ENCODE measurements at places on chromosomes 12 and 14. TPM values are rescaled to one million over a fixed set of nuclear protein-coding genes. Genes with fewer than 3 reads are reported as not detected.

DNA sequence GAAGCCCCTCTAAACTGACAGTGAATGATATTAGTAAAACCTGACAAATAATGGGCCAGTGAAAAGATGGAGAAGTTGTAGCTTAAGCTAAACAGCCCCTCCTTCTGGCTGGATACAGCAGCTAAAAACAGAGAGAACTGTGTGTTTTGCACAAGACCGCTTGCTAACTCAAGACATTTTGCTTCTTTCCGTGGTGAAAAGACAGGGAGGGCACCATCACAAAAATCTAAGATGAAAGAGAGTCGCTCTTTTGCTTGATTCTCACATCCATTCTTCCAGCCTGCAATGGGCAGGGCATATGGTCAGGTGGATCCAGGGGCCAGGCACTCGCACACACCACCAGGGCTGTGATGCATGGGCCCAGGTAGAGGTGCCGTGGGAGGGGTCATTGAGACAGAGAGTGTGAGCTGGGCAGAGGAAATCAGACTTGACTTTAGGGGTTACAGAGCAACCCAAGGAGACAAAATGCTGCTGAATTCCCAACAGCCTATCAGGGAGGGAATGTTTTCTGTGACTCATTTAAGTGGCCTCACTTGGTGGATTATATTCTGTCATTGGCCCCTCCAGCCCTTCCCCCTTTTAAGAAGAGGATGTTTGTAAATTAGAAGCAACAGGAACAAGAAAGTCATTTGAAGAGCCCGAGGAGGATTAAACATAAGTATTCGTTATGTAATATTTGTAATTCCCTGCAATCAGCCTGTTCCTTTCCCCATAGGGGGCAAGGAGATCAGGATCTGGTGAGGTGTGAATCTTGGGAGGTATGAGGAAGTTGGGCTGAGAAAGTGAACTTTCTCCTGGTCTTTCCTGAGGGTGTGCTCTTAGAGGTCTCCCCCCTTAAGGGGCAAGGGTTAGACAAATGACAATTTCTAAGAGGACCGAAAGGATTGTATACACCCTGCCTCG, 12.3 kb downstream of the EMP1 start:
- no peak overlapping the region for H3K4me3 ChIP-seq
- H3K36me3 ChIP-seq = no peaks in the 10 kb centered on the region
- H3K4me1 ChIP-seq = no peaks in the 10 kb centered on the region
- no peak overlapping the region for H3K27ac ChIP-seq

The KCNK10 gene
- not detected for total RNA-seq

The TSPAN8 gene
- 0.30 TPM for total RNA-seq

DNA sequence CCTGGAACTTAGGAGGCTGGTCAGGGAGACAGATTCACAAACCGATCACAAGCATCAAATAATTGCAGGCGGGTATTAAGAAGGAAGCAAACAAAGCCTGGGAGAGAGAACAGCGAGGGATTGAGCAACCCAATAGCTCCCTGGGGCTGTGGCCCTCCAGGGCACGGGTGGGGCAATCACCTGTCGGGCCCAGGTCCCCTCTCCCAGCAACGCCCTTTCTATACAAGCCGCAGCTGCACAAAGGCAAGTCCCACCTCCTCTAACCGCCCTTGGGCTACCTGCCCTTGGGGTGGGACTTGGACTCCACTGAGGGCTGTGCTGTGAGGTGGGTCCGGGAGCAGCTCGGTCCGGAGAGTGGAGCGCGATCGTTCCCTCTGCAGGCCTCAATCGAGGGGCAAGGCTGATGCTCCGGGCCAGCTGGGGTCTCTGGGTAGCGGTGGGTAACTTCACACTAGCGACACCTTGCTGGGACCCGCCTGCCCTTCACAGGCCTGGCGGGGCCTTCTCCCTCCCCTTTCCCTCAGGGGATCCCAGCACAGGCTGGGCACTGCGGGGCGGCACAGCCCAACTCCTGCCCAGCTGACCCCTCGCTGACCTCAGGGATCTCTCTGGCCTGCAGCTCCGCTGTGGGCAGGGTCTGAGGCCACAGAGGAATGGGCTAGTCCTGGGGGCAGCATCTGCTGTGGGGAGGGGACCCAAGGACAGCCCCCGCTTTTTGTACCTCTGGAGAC, 8.0 kb downstream of the PHB2 start:
- H3K36me3 ChIP-seq = peaks cover 54% of the 10 kb centered on the region
- H3K27me3 ChIP-seq = no peaks in the 10 kb centered on the region
- no peak overlapping the region for H3K4me3 ChIP-seq
- peaks cover 79% of the 10 kb centered on the region for H3K4me1 ChIP-seq
- H3K27ac ChIP-seq = peak overlapping the region; percentile 97

- no peaks in the 10 kb centered on the region for H3K4me1 ChIP-seq
- peaks cover 6% of the 10 kb centered on the region for H3K27me3 ChIP-seq
- no peaks in the 10 kb centered on the region for H3K36me3 ChIP-seq
- no peak for DNase-seq
- H3K27ac ChIP-seq = no peak overlapping the region
- no peak overlapping the region for H3K4me3 ChIP-seq
Measured at GRCh38 chr14:102545461-102546265, 36.1 kb upstream of the ANKRD9 start.

- no peak overlapping the region for H3K4me3 ChIP-seq
- no peaks in the 10 kb centered on the region for H3K4me1 ChIP-seq
- no peaks in the 10 kb centered on the region for H3K27me3 ChIP-seq
- DNase-seq = no peak
Measured at GRCh38 chr12:119311878-119312277, 22.7 kb upstream of the CCDC60 start.

The PLEKHD1 gene
- 0.61 TPM for total RNA-seq

The SPATS2 gene
- total RNA-seq = 8.3 TPM

GRCh38 chr12:46678426-46678825, 147.4 kb downstream of the SLC38A4 start:
- no peaks in the 10 kb centered on the region for H3K27me3 ChIP-seq
- no peak for DNase-seq
- no peak overlapping the region for H3K27ac ChIP-seq
- H3K4me1 ChIP-seq = no peaks in the 10 kb centered on the region
- H3K4me3 ChIP-seq = no peak overlapping the region

The UNG gene
- 19.7 TPM for total RNA-seq

DNA sequence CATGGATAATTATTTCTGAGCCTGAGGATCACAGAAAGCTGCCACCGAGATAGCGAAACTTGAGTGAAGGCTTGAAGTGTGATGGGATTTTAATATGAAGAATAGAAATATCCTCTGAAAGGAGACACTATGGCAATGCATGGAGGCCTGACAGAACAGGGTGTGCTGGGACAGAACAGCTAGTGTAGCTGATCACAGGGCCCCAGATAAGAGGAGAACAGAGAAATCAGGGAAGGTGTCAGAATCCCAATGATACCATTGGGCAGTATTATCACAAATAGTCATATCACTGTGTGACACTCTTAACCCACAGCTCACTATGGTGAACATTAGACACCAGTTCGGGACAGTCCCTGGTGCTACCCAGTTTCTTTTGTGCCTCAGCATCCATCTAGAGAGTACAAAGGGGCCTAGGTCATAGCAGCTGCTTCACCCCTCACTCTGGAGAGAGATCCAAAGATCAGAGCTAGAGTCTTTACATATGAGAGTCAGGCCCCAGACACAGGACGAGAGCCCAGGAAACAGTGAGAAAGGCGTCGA, 506 bp upstream of the OR10P1 start:
- H3K27ac ChIP-seq = no peak overlapping the region
- no peak overlapping the region for H3K4me3 ChIP-seq
- no peak for DNase-seq
- peaks cover 13% of the 10 kb centered on the region for H3K4me1 ChIP-seq
- H3K36me3 ChIP-seq = no peaks in the 10 kb centered on the region

The ZNF641 gene
- 29.1 TPM for total RNA-seq

GRCh38 chr12:102371165-102371564, 109.2 kb downstream of the IGF1 start:
- H3K27me3 ChIP-seq = no peaks in the 10 kb centered on the region
- H3K36me3 ChIP-seq = no peaks in the 10 kb centered on the region
- no peak overlapping the region for H3K27ac ChIP-seq
- no peaks in the 10 kb centered on the region for H3K4me1 ChIP-seq
- no peak overlapping the region for H3K4me3 ChIP-seq

The FOXG1 gene
- not detected for total RNA-seq

- no peaks in the 10 kb centered on the region for H3K27me3 ChIP-seq
- DNase-seq = no peak
- no peak overlapping the region for H3K27ac ChIP-seq
- no peaks in the 10 kb centered on the region for H3K4me1 ChIP-seq
- H3K4me3 ChIP-seq = no peak overlapping the region
- H3K36me3 ChIP-seq = no peaks in the 10 kb centered on the region
Measured at GRCh38 chr12:111227476-111228420, 141.1 kb downstream of the PHETA1 start.

GRCh38 chr12:118685983-118686607, 295.2 kb upstream of the SRRM4 start:
- DNase-seq = no peak
- no peak overlapping the region for H3K27ac ChIP-seq
- no peaks in the 10 kb centered on the region for H3K27me3 ChIP-seq
- no peaks in the 10 kb centered on the region for H3K4me1 ChIP-seq
- H3K4me3 ChIP-seq = no peak overlapping the region
- no peaks in the 10 kb centered on the region for H3K36me3 ChIP-seq

The ABCD2 gene
- 16.8 TPM for total RNA-seq

GRCh38 chr12:69792533-69792932, 32.5 kb upstream of the MYRFL start:
- H3K4me1 ChIP-seq = no peaks in the 10 kb centered on the region
- no peak overlapping the region for H3K4me3 ChIP-seq
- peaks cover 9% of the 10 kb centered on the region for H3K36me3 ChIP-seq
- DNase-seq = no peak

DNA sequence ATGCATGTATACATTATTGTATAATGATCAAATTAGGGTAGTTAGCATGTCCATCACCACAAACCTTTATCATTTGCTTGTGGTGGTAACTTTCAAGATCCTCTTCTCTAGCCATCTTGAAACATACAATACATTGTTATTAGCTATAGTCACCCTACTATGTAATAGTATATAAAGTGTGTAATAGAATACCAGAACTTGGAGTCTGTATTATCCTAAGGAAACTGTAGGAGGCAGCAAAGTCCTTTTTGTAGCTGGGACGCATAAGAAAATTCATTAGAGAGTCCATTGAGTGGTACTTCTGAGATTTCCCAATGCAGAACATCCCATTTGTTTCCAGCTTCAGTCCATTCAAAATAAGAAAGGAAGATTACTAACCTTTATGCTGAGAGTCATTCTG, 325.9 kb upstream of the LRFN5 start:
- no peak for DNase-seq
- H3K27ac ChIP-seq = no peak overlapping the region
- no peak overlapping the region for H3K4me3 ChIP-seq
- no peaks in the 10 kb centered on the region for H3K4me1 ChIP-seq
- H3K27me3 ChIP-seq = no peaks in the 10 kb centered on the region

- no peak overlapping the region for H3K27ac ChIP-seq
- H3K4me1 ChIP-seq = no peaks in the 10 kb centered on the region
- no peaks in the 10 kb centered on the region for H3K36me3 ChIP-seq
- no peak for DNase-seq
Measured at GRCh38 chr12:16076557-16076956, 165.4 kb downstream of the DERA start.

The OASL gene
- 17.6 TPM for total RNA-seq

- H3K27ac ChIP-seq = no peak overlapping the region
- H3K36me3 ChIP-seq = no peaks in the 10 kb centered on the region
- H3K4me3 ChIP-seq = no peak overlapping the region
- H3K27me3 ChIP-seq = no peaks in the 10 kb centered on the region
Measured at GRCh38 chr14:33307691-33308251, 369.1 kb downstream of the NPAS3 start.

The CISTR gene
- not detected for total RNA-seq

- H3K36me3 ChIP-seq = no peaks in the 10 kb centered on the region
- H3K4me3 ChIP-seq = no peak overlapping the region
- peaks cover 26% of the 10 kb centered on the region for H3K4me1 ChIP-seq
- H3K27ac ChIP-seq = no peak overlapping the region
- H3K27me3 ChIP-seq = no peaks in the 10 kb centered on the region
Measured at GRCh38 chr14:65867333-65867732, 454.8 kb downstream of the FUT8 start.

DNA sequence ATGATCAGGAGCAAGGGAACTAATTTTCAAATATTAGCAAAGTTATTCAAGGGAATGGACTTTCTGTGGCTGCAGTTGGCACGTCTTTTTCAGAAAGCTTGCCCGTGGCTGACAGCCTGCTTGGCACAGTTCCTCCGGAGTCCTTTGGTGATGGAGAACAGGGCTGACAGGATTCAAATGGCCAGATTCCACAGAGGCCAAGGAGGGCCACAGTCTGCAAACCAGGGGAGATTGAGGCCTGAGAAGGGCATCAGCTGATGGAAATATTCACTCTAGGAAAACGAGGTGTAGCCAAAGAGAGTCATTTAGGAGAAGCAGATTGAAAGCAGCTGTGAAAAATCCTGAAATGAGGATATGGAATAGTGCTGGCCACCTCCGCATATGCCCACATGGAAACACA, 178.3 kb downstream of the EMP1 start:
- H3K4me3 ChIP-seq = no peak overlapping the region
- no peak overlapping the region for H3K27ac ChIP-seq
- H3K4me1 ChIP-seq = no peaks in the 10 kb centered on the region

DNA sequence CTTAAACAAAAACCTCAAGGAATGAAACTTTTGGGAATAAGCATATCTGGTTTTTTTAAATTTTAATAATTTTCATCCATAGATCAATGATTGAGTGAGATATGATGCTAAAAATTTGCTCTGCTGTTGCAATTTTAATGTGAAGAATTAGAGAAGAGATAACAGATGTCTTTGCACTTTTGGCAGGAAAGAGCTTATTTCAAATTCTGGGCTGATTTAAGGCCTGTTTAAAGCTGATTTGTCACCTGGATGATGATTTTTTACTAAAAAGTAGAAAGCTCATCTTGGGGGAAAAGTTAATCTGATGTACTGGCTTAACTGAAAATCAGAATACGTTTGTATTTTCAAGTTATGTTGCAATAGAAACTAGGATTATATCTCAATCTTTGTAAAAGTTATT, 268.9 kb upstream of the NOVA1 start:
- H3K27ac ChIP-seq = no peak overlapping the region
- H3K36me3 ChIP-seq = no peaks in the 10 kb centered on the region
- H3K4me3 ChIP-seq = no peak overlapping the region
- no peaks in the 10 kb centered on the region for H3K27me3 ChIP-seq
- DNase-seq = no peak

All from T-cell (primary cell).